ENCODE measurements at places on chromosomes 7 and 10. TPM values are rescaled to one million over a fixed set of nuclear protein-coding genes. Genes with fewer than 3 reads are reported as not detected.

DNA sequence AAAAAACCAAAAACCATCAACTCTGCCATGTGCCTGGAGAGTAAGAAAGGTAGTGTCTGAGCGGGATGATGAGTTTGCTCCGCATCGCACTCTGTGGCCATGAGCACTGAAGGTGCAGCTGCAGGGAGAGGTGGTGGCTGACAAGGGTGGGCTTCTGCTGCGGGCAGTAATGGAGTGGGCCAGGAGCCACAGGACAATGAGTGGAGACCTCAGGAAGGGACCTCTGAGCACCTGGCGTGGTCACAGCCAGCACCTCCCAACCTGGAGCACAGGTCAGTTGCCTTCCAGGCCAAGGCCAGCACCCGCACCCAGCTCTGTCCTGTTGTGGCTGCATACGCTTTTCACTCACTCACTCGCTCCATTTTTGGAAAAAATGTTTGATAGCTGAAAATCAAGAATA is 115.5 kb downstream of the ANKRD61 start:
- no peak for DNase-seq

- DNase-seq, result no peak
Observed at GRCh38 chr7:134504660-134505164, 22.7 kb upstream of the AKR1B10 start.

Gene SPAM1
- not detected for total RNA-seq

Gene RALA
- 37.5 TPM for total RNA-seq

Gene ENTPD1
- 0.69 TPM for total RNA-seq

Gene ASIC3
- 6.7 TPM for total RNA-seq

Gene AZGP1
- total RNA-seq, result not detected

- DNase-seq, result no peak
Observed at GRCh38 chr10:5971886-5972285, 5.5 kb downstream of the IL15RA start.

DNA sequence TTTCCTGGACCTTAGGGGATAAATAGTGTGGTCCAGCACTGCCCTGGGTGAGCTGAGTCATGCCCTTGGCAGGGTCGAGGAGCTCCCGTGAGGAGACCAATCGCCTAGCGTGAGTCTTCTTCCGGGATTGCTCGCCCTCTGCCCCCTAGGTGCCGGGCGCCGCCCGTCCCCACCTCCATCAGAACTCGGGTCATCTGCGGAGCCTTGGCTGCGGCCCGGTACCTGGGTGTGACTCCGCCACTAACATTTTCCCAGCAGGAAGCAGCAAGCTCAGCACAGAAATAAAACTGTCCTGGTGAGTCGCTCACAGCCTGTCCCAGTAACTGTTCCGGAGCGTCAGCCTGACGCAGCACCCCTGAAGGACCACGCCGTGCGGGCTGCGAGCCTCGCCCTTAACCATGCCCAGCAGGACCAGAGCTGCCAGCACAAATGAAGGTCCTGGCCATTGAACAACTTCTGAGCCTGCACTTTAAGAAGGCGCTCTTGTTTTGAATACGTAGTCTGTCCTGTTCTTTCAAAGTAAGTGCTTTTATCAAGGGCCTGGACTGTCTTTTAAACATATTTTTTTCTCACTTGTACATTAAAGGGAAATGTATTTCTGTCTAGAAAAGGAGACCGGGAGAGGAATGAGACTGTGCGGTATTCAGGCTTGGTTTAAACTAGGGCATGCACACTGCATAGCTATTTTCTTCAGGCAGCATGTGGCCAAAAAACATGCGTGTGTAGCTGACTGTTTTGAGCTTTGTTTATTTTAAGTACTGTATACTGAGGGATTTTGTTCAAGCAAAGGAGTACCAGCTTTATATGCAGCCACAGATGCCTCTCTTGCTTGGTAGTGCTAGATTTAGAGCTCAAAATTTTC is 136.7 kb downstream of the HECW1 start:
- no peak for DNase-seq

Gene OR6V1
- total RNA-seq, result not detected
